Stimulated activated CD8-positive, alpha-beta memory T cell treated with anti-CD3 and anti-CD28 coated beads, Interleukin-4, amount 100 ng/mL, for 4 hours (primary cell): ENCODE measurements at places on chromosomes 7 and 10.

GRCh38 chr7:96085953-96086352, 235.9 kb downstream of the SLC25A13 start:
- DNase-seq = no peak

- DNase-seq = no peak
Measured at GRCh38 chr10:2837674-2838073, 229.7 kb upstream of the PFKP start.

- no peak for DNase-seq
Measured at GRCh38 chr7:98241674-98242241, 10.3 kb downstream of the TECPR1 start.

DNA sequence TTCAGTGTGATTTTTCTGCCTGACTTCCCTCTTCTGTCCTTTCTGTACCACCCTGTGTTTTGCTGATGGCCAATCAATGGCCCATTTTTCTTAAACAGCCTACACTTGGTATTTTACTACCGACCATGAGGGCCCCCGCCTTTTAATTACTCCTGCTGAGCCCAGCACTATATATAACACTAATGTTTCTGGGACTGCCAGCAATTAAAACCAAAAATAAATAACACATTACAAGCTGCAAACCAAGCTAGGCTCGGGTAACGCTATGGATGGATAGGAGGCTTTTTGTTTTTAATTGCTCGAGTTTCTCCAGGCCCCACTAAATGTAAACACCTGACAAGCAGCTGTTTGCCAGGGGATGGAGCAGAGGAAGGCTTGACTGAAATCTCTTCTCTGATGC, 915.4 kb upstream of the AUTS2 start:
- no peak for DNase-seq

- no peak for DNase-seq
Measured at GRCh38 chr10:124255556-124255955, 162.2 kb upstream of the CHST15 start.

GRCh38 chr10:120999868-121000267, 148.7 kb downstream of the WDR11 start:
- DNase-seq = no peak

- DNase-seq = no peak
Measured at GRCh38 chr10:67697724-67698131, 1.7 kb upstream of the CTNNA3 start.

- no peak for DNase-seq
Measured at GRCh38 chr7:2800931-2801688, 43.0 kb downstream of the GNA12 start.

DNA sequence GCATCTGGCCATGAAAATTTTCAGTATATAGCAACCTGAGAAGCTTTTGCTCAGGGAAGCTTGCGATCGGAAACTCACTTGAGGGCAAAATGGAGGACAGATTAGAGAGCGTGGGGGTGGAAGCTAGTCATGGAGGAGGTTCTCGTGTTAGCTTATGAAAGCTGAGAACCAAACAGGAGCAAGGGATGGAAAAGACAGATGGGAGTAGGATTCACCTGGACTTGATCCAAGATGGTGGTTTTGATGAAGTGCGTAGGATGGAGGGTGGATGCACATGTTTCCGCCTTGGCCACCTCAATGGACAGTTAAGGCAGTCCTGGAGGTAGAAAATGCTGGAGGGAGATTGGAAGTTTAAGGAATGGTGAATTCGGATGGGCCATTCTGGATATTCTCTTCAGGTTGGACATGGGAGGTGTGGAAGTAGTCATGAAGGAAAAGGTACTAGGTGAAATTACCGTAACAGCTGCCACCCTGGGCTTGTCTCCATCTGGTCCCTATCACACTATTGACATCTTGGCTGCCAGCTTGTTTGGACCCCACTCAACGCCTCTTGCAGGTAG, 6.3 kb upstream of the C10orf95 start:
- DNase-seq = no peak

GRCh38 chr10:58262766-58263165, 4.9 kb downstream of the IPMK start:
- no peak for DNase-seq

- DNase-seq = no peak
Measured at GRCh38 chr10:112585960-112586359, 138.9 kb downstream of the VTI1A start.

- no peak for DNase-seq
Measured at GRCh38 chr10:72174297-72174662, 41.5 kb upstream of the ANAPC16 start.

DNA sequence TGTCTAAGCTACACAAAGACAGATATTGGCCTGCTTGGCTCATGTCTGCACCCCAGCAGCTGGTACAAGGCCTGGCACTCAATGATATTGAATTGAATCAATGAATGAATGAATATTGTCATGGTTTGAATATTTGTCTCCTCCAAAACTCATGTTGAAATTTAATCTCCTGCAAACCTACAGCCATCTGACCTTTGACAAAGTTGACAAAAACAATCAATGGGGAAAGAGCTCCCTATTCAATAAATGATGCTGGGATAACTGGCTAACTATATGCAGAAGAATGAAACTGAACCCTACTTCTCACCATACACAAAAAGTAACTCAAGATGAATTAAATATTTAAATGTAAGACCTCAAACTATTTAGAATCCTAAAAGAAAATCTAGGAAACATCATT, 144.7 kb downstream of the CYP26A1 start:
- DNase-seq = no peak

DNA sequence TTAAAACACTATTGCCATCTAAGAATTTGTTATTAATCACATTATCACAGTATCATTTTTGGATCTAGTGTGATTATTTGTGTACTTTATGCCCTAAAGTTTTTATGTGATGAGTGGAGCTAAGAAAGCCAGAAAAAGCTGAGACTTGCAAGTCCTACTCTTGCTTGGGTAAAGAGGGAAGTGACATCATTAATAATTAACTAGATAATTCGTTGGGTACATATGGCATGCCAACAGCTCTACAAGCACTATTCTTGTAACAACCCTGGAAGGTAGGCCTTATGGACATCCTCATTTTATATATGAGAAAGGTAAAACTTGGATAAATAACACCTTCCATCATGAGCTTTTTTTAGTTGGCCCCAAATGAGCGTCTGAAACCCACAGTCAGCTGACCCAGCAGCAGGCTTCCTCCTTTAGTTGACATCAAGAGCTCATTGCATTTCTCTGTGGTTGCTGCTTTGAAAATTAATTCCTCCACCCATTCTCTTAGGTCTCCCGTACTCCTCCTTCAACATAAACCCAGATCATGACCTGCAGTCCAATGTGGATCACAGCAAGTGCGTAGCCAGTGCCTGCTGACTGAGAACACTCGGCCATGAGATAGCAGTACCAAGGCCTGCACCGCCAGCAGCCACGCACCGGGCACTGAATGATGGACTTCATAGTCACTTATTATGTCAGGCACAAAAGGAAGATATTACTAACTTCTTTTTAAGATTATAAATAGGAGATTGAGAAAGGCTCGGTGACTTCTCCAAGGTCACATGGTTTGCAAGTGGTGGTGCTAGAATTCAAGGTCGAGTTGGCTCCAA, 292.0 kb upstream of the AOAH start:
- DNase-seq = no peak

GRCh38 chr10:91969297-91969696, 45.7 kb downstream of the BTAF1 start:
- no peak for DNase-seq

DNA sequence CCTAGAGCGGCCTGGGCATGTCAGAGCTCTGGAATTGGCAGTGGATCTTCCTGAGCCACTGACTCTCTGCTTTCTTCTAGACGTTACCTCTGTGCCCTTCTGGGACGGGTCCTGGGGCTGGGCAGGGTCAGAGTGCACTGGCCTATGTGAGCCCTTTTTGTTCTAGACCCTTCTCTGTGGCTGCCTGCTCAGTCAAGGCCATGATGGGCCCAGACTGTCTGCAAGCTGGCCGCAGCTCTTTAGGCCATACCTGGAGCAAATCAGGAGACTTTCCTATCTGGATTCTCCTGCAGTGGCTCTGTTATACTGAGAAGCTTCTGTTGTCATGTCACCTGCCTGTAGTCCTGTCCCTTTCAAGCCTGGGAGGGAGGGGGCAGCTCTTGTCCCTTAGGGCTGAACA, 70.1 kb downstream of the ADCY1 start:
- DNase-seq = no peak

DNA sequence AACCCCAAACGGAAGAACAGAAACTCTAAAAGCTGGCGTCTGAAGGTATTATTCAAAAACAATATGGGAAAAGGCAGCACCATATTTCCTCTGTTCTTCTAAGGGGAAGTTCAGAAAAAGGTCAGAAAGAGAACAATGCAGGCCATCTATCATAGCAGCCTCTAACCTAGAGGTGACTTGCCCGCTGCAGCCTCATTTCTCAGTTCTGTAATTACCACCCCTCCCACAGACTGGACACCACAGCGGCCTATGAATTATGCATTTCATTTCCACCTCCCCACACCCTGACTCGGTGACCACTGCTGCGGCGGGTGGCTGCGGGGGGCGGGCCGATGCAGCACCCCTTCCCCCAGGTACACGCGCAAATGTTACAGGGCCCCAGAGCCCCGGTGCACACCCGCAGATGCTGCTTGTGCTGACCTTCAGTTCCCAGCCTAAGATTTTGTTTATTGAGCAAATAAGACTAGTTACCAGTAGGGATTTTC, 125.5 kb downstream of the CLEC2L start:
- no peak for DNase-seq

GRCh38 chr10:121668314-121669027, 70.2 kb upstream of the FGFR2 start:
- DNase-seq = no peak

DNA sequence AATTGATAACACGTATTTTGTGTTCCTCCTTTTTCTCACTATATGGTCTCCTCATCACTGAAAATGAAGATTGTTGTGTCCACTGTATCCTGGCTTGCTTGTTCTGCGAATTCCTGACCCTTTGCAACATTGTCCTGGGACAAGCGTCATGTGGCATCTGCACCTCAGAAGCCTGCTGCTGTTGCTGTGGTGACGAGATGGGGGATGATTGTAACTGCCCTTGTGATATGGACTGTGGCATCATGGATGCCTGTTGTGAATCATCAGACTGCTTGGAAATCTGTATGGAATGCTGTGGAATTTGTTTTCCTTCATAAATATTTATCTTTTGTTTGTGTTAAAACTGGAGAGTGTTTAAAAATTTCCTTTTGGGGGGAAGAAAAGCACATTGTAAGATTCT, 93.7 kb downstream of the MDFIC start:
- no peak for DNase-seq

GRCh38 chr7:21238400-21239116, 189.3 kb upstream of the SP4 start:
- no peak for DNase-seq

GRCh38 chr7:103525937-103526336, 79.9 kb upstream of the SLC26A5 start:
- DNase-seq = no peak

GRCh38 chr7:22039670-22040069, 94.0 kb upstream of the CDCA7L start:
- no peak for DNase-seq

- no peak for DNase-seq
Measured at GRCh38 chr7:47317487-47317886, 264.4 kb downstream of the TNS3 start.

GRCh38 chr7:29090836-29091601, 55.3 kb downstream of the CPVL start:
- no peak for DNase-seq

DNA sequence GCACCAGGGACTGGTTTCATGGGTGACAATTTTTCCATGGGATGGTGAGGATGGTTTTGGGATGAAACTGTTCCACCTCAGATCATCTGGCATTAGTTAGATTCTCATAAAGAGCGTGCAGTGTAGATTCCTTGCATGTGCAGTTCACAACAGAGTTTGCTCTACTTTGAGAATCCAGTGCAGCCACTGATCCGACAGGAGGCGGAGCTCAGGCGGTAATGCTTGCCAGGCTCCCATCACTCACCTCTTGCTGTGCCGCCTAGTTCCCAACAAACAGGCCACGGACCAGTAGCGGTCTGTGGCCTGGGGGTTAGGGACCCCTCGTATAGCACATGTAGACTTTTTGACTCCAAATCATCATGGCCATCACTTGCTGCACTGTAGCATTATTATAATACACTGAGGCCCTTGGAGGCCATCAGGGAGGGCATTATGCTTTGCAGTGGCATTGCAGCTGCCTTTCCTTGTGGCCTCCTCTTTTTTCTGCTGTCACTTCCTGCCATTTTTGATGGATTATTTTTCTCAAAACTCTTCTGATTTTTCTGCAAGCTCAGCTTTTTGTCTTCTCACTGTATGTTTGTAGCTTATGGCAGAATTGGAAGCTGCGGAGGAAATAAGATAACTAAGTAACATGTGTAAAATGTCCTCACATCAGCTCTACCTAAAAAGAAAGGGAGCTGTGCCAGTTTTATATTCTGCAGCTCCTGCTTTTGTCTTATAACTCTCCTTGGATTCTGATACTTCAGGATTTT, 18.5 kb downstream of the CSGALNACT2 start:
- DNase-seq = no peak

DNA sequence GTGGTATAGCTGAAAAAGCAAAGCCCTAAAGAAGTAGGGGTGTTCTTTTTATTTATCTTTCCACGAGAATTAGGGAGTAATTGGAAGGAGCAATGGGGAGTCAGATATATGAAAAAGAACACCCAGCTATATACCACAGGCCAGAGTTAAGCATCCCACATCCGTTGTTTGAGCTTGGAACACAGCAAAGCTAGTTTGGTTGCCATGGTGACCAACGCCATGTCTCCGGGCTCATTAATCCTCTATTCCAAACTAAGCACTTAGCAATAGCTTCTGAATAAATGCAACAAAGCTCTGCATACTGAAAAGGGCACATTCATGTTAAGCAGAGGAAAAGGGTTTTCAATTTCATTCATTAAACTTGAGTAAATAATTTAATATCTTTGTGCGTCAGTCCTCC, 23.5 kb downstream of the ASB4 start:
- no peak for DNase-seq

- DNase-seq = no peak
Measured at GRCh38 chr10:24901686-24902399, 50.6 kb downstream of the PRTFDC1 start.

- no peak for DNase-seq
Measured at GRCh38 chr10:111018021-111018420, 58.8 kb upstream of the ADRA2A start.

DNA sequence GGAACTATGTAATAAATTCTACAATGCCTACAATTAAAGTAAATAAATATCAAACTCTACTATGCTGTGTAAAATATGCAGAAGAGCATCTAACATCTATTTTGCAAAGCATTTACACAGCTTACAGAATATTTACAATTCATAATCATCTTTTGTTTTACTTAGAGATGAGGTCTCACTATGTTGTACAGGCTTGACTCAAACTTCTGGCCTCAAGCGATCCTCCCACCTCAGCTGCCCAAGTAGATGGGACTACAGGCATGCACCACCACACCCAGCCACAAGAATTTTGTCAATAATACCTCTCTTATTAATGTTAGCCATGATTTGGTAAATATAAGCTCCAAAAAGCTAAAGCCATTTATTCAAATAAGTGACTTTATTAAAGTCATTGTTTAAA, 21.9 kb upstream of the CAV2 start:
- DNase-seq = no peak
